ENCODE measurements at places on chromosomes 16 and 17. TPM values are rescaled to one million over a fixed set of nuclear protein-coding genes. Genes with fewer than 3 reads are reported as not detected.

DNA sequence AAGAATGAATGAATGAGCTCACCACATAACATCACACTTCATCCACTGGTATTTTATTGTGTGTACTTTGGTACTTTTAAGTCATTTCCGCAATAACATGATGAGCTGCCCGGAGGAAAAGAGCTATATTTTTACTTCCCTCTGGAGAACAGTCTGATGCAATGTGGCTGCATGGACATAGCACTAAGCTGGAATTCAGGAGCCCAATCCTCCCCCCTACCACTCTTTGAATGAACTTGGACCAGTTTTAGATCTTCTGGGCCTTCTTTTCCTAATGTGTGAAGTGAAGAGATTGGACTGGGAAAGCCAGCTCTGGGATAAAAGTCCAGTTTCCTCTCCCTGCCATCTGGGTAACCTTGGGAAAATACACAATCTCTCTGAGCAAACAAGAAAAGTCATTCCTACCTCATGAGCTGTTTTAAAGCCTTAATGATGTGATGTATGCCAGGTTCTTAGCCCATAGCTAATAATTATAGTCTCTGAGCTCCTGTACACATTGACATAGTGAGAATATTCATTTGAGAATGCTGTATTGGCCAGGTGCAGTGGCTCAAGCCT lies 79.3 kb downstream of the ABCC12 start:
- H3K4me1 ChIP-seq: no peaks in the 10 kb centered on the region
- no peak overlapping the region for H3K27ac ChIP-seq
- H3K4me3 ChIP-seq: no peak overlapping the region
- H3K36me3 ChIP-seq: no peaks in the 10 kb centered on the region
- DNase-seq: no peak

Gene MFAP4
- 2.6 TPM for total RNA-seq

Gene HSBP1
- total RNA-seq: 226 TPM

Gene RAMP2
- total RNA-seq: 1.5 TPM
